HT1080 (cell line): ENCODE measurements at places on chromosomes 4 and X.

DNA sequence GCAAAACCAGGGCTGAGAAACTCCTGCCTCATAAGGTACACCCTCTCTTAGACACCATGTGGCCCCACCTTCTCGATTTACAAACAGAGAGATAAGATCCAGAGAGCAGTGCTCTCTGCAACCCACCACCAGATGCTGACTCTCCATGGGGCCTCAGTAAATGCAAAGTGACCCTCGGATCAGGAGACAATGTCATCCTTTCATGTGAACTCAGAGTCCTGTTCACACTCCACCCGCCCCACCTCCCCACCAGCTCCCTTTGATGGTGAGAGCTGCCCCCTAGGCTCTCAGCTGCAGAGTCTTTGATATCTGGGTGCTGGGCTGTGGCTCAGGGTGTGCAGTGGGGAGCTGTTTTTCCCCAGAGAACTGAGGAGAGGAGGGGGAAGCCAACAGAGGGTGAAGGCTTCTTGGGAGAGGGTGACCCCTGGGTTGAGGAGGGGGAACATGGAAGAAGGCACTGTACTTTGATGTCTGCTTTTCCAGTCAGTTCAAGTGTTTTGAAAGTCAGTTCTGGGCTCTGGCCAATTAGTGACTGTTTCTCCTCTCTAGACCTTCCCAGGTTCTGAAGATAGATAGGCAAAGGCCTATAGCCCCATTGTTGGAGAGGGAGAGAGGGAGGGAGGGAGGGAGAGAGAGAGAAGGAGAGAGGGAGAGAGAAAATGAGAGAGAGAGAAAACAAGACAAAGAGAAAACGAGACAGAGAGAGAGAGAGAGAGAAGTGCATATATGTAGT, 88.2 kb downstream of the SCD5 start:
- no peak for DNase-seq

DNA sequence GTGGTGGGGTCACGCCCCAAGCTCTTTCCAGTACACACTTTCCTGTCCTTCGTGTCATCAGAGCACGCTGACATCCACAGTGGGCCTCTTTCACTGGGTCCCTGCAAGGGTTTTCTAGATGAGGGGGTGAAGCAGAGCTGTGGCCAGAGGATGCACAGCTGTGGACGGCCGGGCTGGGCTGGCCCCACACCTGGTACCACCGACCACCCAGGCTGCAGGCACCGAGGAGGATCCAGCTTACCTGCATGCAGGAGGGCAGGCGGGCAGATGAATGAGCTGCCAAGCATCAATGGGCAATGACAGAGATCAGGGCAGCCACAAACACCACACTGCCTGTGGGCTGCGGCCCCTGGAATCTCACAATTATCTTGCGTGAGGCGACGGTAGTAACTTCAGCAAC, 9.5 kb upstream of the GRPEL1 start:
- DNase-seq = no peak

GRCh38 chr4:131258361-131258760, 1890.7 kb upstream of the PCDH10 start:
- no peak for DNase-seq

DNA sequence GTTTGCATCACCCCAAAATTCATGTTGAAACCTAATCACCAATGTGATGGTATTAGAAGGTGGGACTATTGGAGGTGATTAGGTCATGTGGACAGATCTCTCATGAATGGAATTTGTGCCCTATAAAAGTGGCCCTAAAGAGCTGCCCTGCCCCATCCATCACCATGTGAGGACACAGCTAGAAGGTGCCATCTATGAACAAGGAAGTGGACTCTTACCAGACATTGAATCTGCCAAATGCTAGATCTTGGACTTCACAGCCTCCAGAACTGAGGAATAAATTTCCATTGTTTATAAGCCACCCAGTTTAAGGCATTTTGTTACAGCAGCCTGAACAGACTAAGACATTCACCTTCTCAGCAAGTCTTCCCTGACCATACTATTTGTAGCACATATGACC, 7.5 kb downstream of the PLA2G12A start:
- DNase-seq = no peak

DNA sequence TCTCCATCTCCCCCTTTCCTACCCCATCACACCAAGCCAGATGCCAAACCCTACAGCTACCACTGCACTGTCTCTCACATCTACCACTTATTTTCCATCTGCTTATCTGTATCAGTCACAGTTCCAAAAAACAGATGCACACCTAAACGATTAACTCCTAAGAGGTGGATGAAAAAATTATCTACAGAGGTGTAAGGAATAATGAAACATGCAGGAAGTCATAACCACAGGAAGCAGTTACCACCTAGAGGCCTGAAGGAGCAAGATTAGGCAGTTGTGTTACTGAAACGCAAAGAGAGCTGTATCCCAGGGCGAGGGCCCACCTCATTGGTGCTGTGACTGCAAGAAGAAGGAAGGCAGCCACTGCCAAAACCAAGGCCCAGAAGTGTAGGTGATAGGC, 87.8 kb upstream of the FAM241A start:
- DNase-seq = no peak

GRCh38 chrX:578531-578930, 52.1 kb upstream of the SHOX start:
- no peak for DNase-seq

DNA sequence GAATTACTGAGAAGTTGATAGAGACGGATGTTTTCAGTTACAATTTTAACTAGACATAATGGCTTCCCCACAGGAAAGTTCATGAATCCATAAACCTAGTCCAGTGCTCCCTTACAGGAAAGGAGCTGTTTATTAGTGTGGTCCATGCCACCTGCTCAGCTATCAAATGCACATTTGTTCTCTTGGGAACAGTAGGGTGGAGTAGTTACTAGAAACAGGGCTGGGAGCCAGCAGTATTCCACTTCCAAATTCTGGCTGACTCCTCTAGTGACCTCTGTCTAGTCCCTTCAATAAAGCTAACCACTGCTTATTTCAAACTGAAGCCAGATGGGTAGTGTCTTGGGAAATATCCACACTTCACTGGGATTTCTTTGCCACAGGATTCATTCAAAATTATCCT, 88.4 kb upstream of the TLL1 start:
- DNase-seq = no peak

- DNase-seq = no peak
Measured at GRCh38 chr4:128827296-128827695, 17.8 kb downstream of the JADE1 start.

- no peak for DNase-seq
Measured at GRCh38 chr4:19540859-19541540, 710.7 kb upstream of the SLIT2 start.

- DNase-seq = no peak
Measured at GRCh38 chr4:7429601-7430078, 5.1 kb downstream of the PSAPL1 start.

DNA sequence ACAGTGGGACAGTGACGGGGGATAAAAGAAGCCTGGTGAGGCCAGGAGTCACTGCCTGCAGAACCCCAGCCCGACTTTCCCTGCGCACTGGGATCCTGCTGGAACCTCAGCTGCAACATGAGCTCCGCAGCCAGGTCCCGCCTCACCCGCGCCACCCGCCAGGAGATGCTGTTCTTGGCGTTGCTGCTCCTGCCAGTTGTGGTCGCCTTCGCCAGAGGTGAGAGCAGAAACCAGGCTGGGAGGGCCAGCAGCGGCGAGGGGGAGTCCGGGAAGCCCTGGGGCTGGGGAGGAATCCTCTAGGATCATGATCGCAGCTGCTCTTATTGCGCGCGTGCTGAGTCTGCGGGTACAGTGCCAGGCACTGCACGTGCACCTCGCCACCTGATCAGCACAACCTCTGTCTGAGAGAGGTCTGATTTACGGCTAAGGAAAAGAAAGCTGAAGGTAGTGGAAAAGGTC, at the start of gene PF4V1:
TSS of gene PF4V1 (plus strand) at position 51 of the 459 bp plus-strand sequence. CDS start at position 118, 67 bp downstream.
- no peak for DNase-seq

GRCh38 chr4:84263415-84263814, 235.7 kb downstream of the NKX6-1 start:
- no peak for DNase-seq

- no peak for DNase-seq
Measured at GRCh38 chrX:28651186-28651585, 63.9 kb downstream of the IL1RAPL1 start.

GRCh38 chrX:53441531-53442321, 7.6 kb upstream of the HSD17B10 start:
- DNase-seq = peak; percentile 37

GRCh38 chr4:26884026-26884425, 23.4 kb downstream of the STIM2 start:
- no peak for DNase-seq

DNA sequence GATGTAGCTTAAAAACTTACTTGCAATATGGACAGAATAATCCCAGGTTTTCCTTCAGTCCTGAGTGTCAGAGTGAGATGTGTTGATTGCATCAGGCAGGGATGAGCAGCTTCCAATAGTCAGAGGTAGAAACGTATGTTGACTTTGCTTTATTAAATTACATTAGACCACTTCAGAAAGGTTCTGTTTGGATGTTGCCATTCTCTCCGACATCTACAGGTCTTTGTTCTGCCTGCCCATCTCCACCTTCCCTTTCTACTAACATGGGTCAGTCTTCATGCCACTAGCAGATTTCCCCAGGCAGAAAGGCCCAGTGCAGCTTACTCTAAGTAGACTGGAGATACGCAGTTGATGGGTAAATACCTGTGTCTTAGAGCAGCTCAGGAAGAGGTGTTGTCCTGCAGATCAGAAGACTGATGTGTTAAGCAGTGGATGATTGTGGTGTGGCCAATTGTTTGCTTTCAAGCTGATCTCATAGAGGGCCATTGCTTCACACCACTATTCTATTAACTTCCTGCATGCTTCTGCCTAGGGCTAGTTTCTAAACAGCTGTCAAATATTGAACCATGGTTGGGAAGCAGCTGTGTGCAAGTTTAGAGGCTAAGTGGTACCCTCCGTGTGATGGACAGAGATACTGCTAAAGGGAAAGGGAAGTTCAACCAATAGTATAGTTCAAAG, 1.8 kb downstream of the FRMPD4 start:
- DNase-seq = no peak

DNA sequence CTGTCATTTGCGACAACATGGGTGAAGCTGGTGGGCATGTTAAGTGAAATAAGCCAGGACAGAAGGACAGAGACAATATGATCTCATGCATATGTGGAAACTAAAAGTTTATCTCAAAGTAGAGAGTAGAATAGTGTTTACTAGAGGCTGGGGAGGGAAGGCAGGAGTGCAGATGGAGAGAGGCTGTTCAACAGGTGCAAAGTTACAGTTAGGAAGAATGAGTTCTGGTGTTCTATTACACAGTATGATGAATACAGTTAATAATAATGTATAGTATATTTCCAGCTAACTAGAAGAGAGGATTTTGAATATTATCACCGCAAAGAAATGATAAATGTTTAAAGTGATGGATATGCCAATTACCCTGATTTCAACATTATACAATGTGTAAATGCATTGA, 69.8 kb downstream of the FBXL5 start:
- DNase-seq = no peak

- DNase-seq = no peak
Measured at GRCh38 chr4:2492970-2493369, 24.1 kb downstream of the RNF4 start.

GRCh38 chr4:90030953-90031352, 96.2 kb upstream of the CCSER1 start:
- peak; percentile 25 for DNase-seq

DNA sequence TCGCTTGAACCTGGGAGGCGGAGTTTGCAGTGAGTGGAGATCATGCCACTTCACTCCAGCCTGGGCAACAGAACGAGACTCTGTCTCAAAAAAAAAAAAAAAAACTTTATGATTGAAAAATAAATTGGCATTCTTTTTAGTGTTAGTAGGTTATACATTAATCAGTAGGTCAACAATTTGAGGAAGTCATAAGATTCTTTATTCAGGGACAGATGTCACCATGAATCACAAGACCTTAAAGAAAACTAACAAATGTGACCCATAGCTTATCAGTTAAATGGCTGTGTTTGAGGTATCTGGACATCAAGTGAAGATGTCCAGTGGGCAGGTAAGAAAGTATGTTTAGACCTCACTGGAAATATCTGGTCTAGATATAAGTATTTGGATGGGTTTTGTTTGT, 9.3 kb upstream of the PRMT9 start:
- DNase-seq = no peak

DNA sequence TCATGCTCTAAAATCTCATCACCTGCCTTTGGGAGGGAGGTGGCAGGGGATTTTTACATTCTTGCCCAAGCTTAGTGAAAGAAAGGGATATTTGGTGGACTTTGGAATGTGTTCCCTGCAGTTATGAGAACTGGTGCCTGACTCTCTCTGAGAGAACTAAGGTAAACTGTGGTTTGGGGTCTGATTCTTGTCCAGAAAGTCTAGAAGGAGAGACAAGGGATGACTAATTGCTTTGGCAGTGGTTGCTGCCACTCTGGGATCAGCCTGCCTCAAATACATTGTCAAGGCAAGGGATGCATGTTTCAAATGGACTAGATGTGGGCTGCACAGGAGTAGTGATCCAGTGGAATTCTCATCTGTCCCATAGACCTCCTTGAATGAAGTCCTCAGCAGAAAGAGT, 115.2 kb downstream of the DDIT4L start:
- peak; percentile 65 for DNase-seq

GRCh38 chr4:186536285-186536684, 19.1 kb downstream of the MTNR1A start:
- DNase-seq = peak; percentile 20

DNA sequence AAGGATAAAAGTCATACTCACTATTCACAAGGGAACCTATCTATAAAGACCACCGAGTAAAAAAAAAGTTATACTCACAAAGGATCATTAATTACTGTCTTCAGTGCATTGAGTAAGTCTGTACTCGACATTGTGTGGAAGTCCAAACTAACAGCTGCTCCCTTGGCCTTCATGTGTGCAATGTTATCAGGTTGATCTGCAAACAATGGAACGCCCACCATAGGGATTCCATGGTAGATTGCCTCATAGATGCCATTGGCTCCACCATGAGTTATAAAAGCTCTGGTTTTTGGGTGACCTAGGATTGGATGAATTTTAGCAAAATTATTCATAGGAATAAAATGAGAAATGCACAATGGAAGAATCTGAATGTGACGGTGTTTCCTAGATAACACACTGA, 10.6 kb downstream of the UGT2B4 start:
- DNase-seq = no peak

DNA sequence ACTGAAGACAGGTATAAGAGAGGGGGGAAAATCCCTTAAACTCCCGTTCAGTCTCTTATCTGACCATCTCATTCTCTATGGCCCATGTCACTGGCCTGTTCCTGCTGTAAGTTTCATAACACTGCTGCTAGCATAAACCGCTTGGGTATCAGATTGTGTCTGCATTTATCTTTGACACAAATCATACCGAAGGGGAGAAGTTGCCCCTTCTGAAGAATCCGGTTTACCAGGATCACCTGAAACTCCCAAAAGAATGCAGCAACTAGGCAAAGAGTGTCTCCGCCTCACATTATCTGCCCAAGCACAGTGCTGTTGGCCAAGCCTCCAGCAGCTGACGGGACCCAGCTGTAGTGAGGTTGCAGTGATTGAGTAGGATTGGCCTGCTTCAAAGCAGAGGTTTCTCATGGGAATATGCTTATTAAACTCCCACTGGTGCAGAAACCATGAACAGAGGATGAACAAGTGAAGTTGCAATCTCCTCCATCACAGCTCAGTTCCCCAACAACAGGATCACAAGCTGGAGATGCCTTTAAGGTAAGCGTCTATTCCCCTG, 71.3 kb upstream of the PUDP start:
- no peak for DNase-seq

- DNase-seq = peak; percentile 38
Measured at GRCh38 chrX:152817078-152817764, 13.3 kb downstream of the CETN2 start.
